Keratinocyte (primary cell): ENCODE measurements at places on chromosomes 11 and 22.

GRCh38 chr11:132052904-132053303, 682.5 kb downstream of the NTM start:
- DNase-seq, result no peak

- no peak for DNase-seq
Observed at GRCh38 chr11:120068114-120068573, 69.8 kb downstream of the TRIM29 start.

- DNase-seq, result peak; percentile 82
Observed at GRCh38 chr11:32137263-32137662, 46.4 kb downstream of the RCN1 start.

- no peak for DNase-seq
Observed at GRCh38 chr11:76644591-76644990, 26.0 kb downstream of the LRRC32 start.

DNA sequence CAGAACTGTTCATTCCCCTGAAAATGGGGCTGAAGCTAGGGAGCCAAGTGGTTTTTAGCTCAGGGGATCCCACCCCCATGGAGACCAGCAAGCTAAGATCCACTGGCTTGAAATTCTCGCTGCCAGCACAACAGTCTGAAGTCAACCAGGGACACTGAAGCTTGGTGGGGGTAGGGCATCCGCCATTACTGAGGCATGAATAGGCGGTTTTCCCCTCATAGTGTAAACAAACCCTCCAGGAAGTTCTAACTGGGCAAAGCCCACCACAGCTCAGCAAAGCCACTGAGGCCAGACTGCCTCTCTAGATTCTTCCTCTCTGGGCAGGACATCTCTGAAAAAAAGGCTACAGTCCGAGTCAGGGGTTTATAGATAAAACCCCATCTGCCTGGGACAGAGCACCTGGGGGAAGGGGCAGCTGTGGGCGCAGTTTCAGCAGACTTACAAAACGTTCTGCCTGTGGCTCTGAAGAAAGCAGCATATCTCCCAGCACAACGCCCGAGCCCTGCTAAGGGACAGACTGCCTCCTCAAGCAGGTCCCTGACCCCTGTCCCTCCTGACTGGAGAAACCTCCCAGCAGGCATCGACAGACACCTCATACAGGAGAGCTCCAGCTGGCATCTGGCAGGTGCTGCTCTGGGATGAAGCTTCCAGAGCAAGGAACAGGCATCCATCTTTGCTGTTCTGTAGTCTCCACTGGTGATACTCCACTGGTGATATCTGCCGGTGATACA, 32.7 kb downstream of the GAB4 start:
- DNase-seq, result no peak

DNA sequence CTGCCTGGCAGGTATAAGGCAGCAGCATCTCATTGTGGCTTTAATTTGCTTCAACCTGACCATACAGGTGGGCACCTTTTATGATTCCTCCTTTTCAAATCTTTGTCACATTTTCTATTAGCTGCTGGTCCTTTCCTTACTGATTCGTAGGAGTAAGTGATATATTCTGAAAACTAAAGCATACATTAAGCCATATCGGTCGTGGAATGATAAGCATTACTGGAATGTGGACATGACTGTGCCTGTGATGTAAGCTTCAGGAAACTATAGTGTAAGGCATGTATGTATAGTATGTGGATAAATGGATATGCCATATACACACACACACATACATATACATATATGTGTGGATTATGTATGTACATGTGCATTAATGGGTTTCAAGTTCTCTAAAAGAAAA, 20.8 kb downstream of the YPEL1 start:
- DNase-seq, result no peak

DNA sequence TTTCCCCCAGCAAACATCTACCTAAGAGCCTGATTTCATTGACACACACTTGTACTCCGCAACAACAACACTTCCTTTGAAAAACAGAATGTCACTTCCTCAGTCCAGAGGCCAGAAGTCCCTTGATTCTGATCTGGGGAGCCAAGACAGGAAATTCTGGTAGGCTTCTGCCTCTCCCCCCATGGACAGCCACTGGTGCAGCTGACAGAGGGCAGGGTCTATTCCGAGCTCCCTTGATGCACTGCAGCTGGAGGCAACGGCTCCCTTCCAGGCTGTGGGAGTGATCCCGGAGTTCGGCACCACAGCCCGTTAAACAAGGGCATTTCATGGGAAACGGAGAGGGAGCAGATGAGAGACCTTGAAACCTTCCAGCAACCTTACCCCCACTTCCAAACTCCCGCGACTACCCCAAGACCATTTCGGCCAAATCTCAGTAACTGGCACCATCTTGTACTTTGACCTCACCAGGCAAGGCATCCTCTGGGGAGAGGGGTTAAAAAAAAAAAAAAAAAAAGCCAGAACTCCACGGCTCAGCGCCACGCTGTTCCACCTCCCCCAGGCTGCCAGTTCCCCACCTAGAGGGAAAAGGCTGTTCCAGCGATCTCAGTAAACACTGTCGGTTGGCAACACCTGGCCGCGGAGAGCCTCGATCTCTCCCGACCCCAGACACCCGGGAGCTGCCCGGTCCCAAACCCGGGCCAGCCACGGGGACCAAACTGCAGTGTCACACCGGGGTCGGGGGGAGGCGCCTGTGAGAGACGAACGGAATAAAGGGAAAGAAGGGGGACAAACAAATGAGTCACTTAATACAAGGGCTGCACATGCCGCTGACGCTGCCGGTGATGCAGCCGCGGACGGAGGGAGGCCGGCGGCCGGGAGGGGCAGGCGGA, 1.1 kb downstream of the GAB2 start:
- DNase-seq, result no peak

DNA sequence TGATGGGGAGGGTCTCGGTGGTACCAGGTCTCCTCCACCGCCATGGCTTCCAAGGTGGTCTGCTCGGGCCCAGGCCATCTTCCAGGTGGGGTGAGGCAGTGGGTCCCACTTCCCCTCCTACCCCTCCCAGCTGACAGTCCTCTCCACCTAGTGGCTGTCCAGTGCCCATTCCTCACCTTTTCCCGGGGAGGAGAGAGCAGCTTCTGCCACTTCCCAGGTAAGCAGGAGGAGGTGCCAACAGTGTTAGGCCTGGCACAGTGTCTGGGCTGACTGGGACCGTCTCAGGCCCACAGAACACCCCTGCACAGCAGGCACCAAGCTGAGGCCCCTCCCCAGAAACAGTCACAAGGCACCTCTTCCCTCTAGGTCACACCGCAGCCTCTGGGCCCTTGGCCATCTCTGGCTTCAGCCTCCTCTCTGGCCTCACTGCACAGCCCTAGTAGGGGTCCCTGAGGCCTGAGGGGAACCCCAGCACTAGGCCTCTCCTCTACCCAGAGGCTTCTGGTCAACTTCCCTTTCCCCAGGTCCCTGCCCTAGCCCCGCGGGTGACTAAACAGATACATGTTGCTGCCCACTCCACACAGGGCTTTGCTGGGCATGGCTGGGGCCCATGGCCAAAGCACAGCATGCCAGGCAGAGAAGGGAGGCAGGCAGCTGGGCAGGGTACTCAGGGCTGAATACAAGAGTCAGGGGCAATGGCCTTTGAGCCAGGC, 2.3 kb upstream of the ANKRD13D start:
- DNase-seq, result no peak

DNA sequence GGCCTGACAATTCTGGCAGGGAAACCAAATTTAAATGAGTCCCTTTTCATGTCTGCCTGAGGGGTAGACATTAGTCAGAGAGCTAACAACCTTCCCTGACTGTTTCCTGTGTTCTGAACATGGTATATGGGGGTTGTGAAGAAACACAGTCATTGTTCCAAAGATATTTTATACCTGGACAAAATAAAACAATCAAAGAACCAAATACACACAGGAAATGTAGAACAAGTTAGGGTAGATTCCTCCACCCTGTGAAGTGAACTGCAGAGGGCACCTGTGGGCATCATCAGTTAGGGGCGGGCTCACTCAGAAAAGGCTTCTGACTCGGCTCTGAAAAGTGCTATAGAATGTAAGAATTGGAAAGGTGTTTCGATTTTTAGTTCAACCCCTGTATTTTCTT, 231.9 kb upstream of the CADM1 start:
- no peak for DNase-seq

DNA sequence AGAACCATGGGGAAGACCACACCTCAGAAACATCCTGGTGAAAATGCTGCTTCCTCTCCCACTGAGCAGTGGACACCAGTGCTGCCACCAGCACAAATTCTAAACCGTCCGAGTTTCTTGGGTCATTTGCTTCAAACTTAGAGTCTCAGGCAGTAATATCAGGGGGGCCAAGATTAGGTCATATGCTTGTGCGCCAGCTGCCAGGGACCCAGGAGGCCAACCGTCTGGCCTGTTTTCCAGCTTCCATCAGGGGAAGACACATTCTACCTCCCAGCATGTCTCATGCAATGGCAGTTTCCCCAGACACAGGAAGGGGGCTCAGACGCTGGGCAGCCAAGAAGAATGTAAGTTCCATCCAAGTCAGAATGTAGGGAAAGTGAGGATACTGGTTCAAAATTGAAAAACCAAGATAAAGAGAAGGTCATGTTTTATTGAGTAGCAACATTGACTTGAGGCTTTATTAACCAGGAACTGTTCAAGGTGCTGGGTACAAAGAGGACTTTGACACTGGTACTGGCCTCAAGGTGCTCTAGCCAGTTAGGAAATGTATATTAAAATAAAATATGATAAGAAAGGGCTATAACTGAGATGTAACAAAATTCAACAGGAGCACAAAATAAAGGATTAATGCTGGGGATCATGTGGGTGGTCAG, 59.7 kb upstream of the EED start:
- DNase-seq, result no peak

- DNase-seq, result no peak
Observed at GRCh38 chr22:24433001-24433827, 5.8 kb downstream of the ADORA2A start.

DNA sequence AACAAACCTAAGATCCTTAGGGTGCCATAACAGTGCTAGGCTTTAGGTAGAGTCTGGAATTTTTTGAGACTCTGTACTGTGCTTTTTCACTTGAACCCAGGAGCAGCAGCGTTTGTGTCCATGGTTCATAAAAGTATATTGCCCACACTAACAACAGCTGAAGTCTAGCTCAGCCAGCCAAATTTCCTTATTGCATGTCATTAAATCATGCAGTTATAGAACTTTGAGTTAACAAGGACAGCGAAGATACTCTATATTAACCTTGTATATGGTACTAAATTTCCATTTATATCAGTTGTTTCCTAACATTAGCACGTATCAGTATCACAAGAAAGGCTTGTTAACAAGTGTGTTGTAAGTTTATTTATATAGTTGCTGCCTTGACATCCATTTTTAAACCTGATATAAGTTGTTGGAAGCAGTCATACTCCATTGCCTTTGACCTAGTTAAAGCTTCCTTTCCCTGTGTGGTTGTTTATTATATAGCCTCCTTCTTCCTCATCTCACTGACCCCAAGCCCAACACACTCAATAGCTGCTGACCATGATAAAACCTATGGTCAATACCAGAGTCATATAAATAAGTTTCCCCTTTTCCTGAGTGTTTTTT, 46.7 kb downstream of the NXPE2 start:
- no peak for DNase-seq

DNA sequence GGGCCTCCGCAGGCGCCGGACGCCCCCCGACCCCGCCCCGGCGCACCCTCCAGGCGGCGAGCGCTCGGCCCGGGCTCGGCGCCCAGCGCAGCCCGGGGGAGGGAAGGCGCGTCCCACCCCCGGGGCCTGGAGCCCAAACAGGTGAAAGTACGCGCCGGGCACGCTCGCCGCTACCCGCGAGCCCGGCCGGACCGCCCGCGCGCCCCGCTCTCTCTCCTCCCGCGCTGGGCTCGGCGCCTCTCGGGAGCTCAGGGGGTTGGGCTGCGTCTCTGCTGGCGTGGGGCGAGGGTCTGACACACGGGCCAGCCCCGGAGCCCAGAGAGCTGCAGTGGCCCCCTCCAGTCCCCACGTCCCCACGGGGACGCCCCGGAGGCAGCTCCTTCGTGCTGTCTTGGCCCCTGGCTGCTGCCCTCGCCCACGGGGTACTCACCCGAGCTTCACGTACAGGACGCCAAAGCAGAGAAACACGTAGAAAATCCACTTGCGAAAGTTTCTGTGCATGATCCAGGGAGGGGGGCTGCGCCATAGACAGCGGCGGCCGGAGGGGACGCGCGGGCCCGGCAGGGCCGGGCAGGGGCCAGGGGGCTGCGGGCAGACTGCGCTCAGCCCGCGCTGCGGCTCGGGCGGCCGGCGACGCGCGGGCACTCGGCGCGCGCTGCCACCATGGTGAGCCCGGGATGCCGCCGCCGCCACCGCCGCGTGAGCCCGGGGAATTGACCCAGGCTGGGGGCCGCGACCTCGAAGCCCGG, 534 bp downstream of the WNT7B start:
- DNase-seq, result no peak

DNA sequence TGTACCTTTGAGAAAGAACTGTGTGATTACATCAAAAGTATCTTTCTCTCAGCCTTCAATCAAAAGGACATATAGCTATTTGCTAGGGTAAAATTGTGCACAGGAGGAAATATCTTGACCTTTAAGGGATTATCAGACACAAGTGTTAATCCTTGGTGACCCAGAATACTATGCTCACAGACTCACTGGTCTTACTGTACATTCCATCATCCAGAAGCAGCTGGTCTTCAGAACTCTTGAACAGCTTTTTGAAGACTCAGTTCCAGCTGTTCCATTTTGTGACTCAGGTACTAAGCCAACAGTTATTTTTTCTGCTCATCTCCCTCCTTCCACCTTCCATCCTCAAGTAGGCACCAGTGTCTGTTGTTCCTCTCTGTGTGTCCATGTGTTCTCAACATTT, 19.8 kb downstream of the ZBED5 start:
- DNase-seq, result no peak

DNA sequence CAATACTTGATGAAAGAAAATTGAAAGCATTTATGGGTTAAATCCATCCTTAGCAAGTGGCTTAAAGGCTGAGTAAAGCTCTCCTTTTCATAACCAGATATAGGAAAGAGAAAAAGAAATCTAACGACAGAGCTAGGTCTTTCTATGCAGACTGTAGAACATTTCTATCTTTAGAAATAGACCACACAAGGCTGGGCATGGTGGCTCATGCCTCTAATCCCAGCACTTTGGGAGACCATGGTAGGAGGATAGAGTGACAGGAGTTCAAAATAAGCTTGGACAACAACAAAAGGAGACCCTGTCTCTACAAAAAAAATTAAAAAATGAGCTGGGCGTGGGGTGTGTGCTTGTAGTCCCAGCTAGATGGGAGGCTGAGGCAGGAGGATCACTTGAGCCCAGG, 90.7 kb downstream of the APOL5 start:
- DNase-seq, result no peak

DNA sequence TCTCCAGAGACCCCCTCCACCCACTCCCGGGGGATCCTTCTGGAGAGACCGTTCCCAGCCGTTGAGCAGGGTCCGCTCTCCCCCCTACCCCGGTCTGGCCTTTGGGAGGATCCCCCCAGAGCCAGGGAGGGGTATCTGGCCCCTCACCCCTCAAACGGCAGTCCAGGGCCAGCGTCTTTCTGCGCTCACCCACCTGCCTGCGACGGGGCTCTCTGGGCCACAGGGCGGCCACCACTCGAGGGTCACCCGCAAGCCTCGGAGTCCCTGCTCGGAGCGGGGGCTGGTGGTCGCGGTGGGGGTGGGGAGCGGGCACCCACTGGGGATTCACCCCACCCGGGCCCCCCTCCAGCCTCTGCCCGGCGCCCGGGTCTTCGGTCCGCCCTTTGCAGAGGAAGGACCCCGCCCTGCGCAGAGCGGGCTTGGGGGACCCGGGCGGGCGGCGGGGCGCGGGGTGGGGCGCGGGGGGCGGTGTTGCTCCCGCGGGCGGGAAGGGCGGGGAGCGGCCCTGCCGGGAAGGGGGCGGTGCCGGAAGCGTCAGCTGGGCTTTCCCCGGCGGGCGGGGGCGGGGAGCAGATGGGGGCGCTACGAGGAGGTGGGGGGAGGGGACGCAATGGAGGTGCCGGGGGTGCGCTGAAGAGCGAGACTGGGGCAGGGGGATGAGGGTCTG, 16.6 kb downstream of the CRELD2 start:
- DNase-seq, result no peak
